ENCODE measurements at places on chromosomes 1 and 21.

DNA sequence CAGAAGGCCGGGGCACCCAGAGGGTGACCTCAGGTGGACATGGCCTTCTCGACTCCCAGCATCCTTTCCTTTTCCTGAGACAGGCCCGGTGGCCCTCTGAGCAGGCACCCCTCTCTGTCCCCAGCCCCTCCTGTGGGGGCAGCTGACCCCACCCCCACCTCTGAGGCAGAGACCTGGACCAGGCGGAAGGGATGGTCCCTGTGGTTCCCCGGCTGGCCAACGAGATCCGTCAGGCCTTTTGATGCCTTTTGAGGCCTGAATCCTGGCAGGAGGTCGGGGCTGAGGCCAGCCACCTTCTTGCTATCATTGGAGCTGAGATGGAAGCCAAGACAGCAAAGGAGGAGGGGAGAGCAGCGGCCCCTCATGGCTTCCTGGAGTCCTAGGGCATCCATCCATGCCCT lies 50.2 kb upstream of the ACTRT2 start:
- no peak for DNase-seq

DNA sequence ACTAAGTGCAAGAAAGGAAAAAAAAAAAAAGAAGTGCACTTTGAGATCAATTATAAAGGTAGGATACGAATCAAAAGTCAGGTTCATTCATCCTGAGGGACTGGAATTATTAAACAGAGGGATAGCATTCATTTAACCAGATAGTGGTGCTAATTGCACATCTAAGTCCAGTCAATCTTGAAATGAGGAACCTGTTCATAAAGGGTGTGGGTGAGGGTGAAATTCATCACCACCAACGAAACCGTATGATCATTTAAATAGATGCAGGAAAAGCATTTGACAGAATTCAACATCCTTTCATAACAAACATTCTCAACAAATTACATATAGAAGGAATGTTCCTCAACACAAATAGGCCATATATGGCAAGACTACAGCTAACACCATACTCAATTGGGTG lies 5.6 kb downstream of the CTSS start:
- DNase-seq: no peak

DNA sequence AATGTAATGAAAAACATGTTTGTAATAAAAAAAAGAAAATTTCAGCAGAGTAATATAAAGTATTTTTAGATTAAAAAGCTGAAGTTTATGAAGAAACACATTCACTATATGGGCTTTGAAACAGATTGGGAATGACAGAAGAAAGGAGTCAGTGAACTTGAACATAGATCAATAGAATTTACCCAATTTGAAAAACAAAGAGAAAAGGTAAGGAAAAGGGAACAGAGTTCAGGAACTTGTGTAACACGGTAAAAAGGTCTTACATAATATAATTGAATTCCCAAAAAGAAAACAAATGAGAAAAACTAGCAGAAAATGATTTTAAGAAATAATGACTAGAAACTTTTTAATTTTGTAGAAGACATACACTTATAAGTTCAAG lies 206.8 kb downstream of the KCNT2 start:
- DNase-seq: no peak

DNA sequence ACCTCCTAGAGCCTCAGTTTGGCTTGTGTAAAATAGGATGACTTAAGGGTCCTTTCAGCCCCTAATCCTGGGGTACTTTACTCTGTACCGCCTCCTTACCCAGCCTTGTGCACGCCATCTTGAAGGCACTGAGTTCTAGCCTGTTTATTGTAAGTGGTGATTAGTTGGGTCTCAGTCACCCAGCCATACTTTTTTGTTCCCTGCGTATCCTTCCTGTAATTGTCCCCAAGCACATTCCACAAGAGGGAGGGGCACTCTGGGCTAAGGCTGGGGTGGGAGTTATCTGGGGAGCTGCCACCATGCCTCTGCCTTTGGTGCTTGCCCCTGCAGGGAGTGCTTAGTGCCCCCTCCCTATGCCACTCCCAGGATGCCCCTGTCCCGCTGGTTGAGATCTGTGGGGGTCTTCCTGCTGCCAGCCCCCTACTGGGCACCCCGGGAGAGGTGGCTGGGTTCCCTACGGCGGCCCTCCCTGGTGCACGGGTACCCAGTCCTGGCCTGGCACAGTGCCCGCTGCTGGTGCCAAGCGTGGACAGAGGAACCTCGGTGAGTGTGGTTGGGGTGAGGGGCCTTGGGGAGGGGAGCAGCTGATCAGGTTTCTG lies 856 bp downstream of the FDPS start:
- no peak for DNase-seq

DNA sequence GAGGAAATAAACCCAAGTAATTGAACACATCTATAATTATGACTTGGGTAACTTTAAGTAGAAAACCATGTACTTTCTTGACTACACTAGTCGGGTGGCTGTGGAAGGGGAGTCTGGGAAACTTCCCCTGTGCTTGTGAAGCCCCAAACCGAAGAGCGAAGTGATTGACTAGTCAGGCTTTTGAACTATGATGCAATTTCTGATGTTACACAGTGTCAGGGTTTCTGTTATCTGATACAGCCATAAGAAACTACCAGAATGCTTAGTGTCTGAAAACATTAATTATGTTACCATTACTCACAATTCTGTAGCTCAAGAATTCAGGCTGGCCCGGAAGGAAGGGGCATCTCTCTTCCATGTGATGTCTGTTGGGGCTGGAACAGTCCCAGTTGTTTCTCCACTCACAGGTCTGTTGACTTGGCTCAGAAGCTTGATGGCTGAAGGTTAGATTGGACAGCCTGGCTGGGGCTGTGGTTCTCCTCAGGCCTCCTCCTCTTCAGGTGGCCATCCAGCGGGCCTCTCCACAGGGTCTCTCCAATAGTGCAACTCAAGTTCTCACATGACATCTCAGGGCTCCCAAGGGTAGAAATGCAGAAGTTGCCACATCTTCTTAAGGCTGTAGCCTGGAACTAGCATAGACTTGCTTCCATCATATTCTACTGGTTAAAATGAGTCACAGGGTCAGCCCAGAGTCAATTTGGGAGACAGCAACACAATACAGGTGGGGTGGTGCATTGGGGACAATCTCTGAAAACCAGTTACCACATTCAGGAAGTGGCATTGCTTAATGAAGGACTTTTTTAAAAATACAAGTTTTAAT lies 8.3 kb upstream of the C8B start:
- DNase-seq: no peak

DNA sequence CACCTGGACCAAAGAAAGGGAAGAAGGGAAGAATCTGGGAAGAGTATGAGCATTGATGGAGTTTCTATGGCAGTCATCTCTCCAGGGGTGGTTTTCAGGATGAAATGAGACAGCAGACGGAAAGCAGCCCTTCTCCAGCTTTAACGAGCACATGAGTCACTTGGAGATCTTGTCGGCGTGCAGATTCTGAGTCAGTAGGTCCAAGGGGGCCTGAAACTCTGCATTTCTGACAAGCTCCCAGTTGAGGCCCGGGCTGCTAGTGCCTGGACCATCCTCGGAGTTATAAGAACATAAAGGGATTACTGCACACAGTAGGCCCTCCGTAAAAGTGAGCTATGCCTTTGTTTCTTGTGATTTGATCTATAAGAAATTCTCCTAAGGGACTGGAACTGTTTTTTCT lies 17.6 kb downstream of the HSPG2 start:
- no peak for DNase-seq

DNA sequence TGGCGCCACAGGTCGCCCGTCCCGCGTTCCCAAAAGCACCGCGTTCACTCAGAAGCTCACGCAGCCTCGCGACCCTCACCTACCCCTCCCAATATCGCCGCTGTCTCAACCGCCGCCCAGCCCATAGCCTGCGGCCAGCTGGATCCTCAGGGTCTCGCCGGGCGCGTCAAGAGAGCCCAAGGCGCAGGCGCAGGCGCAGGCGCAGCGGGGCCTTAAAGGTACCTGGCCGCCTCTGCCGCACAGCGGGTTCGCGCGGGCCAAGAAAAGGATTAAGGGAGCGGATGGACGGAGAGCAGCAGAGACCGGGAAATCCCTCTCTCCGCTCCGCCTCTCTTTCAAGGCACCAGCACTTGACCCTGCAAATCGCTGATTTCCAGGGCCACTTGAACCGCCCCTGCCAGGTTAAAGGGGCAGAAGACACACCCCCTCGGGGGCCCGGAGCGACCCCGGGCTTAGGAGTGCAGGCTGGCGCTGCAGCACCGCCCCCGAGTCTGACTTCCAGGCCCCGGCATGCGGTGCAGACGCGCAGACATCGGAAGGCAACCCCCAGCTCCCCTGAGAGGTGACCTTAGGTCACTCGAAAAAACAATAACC lies at the start of gene NBPF20:
NBPF20 (minus strand) TSS at position 168 of the 594 bp plus-strand sequence. CDS start 20,331 bp downstream, outside the sequence.
- peak; percentile 81 for DNase-seq

- no peak for DNase-seq
Observed at GRCh38 chr1:24215226-24215814, 28.2 kb upstream of the IFNLR1 start.

GRCh38 chr1:25028907-25029599 lies 99.0 kb upstream of the RUNX3 start:
- DNase-seq: no peak

DNA sequence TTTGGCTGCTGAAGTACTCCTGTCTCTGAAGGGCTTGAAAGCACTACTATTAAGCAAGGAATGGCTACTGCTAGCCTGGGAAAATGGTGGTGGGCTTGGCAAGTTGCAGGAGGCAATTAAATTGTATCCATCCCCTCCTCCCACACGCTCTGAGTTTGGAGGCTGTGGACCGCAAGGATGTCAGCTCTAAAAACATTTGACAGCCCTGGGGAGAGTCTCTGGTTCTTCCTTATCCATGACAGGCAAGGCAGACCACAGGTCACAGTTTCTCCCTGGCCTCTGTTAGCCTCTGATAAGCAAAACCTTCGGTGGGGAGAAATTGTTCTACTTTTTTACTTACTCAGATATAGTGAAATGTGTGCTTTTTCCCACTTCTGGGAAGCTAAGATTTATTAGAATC lies 46.6 kb downstream of the S1PR1 start:
- no peak for DNase-seq
